ENCODE measurements at places on chromosomes 6 and 20.

DNA sequence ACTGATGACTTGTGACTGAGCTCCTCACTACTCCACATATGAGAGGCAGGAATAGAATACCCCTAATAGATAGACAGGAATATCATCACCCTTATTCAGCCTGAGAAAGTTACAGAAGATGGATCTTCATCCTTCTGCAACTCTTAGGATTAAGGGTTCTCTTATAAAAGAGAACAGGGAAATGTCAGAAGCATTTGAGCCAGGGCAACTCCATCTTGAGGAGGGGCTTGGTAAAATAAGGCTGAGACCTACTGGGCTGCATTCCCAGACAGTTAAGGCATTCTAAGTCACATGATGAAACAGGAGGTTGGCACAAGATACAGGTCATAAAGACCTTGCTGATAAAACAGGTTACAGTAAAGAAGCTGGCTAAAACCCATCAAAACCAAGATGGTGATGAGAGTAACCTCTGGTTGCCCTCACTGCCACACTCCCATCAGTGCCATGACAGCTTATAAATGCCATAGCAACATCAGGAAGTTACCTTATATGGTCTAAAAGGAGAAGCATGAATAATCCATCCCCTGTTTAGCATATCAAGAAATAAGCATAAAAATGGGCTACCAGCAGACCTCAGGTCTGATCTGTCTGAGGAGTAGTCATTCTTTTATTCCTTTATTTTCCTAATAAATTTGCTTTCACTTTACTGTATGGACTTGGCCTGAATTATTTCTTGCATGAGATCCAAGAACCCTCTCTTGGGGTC, 97.9 kb downstream of the PLG start:
- no peak for DNase-seq

GRCh38 chr20:58852543-58853271, at the start of gene GNAS:
Gene GNAS, plus strand, starts transcription at chr20:58852716.
- peak; percentile 60 for DNase-seq

DNA sequence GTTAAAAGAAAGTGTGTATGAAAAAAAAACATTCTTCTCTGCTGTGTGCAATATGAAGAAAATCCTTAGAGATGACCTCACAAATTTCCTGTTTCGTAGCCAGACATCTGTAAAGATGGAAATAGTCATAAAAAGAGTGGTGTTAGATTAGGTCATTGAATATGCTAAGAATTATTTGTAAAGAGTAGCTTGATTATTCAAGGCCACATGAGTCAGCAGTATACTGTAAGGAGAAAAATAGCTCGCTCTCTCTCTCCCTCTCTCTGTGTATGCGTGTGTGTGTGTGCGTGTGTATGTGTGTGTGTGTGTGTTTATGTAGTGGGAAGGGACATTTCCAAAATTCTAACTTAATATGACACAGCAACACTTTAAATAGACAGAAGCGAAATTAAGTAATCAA, 78.8 kb downstream of the PTCHD4 start:
- DNase-seq: no peak

DNA sequence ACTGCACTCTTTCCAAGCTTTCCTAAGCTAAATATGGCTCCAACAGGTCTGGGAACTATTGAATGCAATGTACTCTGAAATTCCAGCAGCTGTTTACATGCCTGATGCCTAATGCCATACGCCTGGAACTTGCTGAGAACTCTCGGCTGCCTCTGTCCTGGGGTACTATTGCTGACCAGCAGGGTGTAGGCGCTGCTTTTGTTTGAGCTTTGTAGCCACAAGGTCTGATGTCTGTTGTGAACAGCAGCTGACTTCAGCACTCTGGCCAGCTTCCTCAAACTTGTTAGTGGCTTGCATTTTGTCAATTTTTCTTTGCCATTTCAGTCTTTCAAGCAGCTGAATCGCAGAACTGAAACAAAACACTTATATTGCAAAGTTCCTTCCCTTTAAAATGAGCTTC, 26.7 kb downstream of the SAYSD1 start:
- DNase-seq: no peak

DNA sequence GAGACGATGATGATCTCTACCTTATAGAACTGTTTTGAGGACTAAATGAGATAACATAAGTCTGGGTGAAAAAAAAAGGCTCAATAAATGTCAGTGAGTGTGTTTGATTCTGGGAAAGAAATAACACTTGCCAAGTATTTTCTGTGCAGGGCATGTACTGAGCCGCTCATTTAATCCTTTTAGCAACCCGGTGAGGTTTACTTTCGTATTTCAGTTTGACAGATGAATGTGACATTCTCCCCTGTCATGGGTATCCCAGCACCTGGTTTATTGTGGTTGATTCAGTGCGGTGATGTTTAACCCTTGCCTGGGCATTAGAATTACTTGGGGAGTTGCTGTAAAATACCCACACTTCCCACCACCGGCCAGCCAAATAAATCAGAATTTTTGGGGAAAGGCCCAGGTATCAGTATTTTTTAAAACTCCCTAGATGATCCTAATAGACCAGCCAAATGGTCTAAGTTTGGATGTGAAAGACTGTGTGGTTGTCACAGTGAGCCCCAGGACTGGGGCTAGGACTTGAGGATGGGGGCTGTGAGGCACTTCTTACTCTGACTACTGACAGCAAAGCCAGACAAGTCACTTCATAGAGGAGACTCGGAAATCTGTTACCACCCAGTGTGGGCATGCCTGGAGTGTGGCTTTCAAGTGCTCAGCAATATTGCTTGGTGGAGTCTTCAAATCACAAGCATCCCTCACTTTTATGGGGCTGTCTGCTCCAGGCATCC, 100.2 kb upstream of the KCNG1 start:
- no peak for DNase-seq

- DNase-seq: no peak
Measured at GRCh38 chr20:60752741-60753420, 499.2 kb upstream of the CDH4 start.

DNA sequence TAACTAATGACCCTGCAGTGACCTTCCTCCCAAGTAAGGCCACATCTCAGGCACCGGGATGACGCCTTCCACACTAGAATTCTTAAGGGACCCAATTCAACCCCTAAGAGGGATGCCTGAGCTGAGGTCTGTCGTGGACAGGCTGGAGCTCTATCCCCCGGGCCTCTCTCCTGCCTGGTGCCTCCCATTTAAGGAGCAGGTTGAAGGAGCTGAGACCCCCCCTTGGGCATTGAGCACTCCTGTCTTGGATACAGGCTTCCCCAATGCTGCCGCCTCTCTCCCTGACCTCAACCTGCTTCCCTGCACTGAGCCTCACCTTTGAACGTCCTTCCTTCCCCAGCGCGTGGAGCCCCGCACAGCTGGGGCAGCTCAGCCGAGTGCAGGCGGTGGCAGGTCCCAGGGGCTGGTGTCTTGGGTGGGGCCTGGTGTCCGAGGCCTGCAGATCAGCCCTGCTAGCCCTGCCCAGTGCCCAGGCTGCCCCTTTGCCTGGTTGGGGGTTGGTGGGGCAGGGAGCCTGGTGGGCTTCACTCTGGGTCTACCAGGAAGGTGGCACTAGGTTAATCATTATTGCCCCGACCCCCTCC, 19.9 kb upstream of the BHLHE23 start:
- DNase-seq: no peak

DNA sequence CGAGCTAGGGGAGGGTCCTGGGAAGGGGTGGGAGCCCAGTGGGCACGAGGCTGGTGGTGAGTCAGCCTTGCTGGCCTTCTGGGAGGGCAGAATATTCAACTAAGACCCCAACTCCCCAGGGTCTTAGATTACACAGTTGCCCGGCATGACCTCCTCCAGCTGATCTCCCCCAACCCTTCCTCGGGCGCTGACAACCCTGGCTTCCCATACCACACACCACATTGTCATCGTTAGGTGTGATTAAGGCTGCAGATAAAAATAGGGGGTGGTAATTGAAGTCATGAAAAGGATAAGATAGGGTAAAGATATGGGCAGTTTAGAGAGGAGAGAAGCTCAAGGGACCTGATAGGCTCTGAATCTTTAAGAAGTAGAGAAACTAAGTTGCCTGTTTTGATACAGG, 10.5 kb downstream of the CDC40 start:
- no peak for DNase-seq
